ENCODE measurements at places on chromosomes 1 and 21.

- no peak for DNase-seq
These were observed 4.0 kb downstream of the LIX1L start for GRCh38 chr1:145953861-145954260.

DNA sequence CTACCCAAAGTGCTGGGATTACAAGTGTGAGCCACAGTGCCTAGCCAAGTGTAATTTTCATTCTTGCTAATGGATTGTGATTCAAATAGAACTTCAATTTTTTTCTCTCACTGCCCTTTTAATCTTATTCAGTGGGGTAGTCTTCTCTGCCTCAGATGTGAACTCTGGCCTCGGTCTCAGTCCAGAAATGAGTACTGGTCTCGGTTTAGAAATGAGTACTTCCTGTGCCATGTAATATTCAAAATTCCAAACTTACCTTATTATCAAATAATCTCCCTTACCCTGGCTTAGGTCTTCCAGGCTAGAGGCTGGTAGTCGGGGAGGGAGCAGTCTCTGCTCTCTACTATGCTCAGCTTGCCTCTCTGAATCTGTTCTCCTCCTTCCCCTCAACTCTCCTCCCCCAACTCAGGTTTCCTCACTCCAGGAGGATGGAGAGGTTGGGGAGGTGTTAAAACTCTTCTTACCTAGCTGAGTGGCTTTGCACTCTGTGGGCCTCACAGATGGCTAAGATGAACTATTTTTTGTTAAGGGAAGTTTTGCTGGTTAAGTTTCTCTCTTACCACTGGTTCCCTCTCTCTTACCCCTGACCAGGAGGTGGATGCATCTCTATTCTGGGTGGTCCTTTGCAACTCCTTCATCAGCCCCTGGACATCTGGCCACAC is 4.8 kb upstream of the SLAMF9 start:
- DNase-seq, result no peak

DNA sequence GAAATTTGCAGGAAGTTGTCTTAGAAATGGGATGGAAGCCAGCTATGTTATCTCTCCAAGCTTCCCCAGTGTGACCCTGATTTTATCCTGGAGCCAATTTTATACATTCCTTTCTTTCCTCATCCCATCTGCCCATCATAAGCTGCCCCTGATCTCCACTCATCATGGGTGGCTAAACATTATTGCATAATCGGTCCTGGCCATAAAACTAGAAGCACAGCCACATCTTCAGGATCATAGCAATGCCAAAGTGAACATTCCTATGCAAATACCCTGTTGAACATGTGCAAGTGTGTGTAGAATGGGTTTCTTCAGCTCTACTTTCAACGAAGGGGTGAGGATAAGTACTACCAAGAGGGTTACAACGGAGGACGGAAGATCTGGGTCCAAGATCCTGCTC is 50.6 kb upstream of the COG2 start:
- no peak for DNase-seq

DNA sequence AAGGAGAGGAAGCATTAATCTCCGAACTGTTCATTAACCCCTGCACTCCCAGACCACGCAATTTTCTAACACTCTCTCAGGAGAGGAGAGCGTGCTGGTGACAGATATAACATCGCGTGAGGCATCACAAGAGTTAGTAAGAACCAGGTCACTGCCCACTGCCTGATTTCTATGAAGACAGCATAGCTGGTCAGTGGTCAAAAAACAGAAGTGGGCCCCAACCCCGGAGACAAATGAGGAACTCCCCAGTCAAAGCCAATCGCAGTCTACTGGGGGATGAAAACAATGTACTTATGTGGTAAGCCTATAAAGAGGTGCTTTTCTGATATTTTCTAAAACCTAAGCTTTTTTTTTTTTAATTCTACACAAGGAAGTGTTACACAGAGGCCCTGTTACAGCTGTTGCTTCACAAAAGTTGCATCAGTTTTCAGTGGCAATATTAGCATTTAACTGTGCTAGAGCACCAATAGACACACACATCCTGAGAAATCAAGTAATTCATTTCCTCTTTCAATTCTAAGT is 231.8 kb upstream of the IRF2BP2 start:
- no peak for DNase-seq

GRCh38 chr1:207972337-207972736 is 61.4 kb upstream of the CD34 start:
- DNase-seq, result no peak

DNA sequence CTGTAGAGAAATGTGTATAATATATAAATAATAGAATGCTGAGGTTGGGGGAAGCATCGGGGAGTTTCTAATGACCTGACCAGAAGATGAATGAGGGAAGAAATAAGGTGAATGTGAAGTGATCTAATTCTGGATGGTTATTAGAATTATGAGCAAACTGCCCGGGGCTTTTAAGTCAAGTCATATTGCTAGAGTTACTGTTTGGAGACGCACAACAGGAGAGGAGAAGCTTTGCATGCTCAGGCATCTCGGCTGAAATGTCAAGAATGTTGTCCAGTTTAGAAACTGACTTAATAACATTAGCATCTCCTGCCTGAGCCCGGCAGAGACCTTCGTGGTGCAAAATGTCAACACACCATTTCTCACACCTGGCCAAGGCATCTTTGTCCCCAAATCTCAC is 119.1 kb downstream of the RRAGC start:
- no peak for DNase-seq

DNA sequence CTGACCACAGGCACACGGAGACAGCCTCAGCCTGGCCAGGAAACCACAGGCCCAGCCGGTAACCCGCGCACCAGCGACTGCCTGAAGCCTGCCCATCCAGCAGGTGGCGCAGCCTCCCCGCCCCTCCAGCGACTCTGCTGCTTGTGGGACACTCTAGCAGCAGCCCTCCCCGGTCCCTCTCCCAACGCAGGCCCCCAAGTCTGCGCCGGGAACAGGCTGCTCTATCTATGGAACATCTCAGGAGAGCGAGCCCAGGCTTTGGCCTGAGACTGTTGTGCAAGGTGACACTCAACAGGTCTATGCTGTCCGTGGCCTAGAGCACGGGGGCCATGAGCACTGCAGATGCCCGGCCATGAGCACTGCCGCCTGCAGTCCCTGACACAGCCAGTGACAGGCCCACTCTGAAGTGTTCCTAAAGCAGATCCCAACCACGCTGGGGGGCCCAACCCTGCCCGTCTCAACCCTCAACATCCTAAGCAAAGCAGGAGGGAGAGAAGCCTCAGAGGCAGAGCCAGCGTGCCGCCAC is 28.4 kb downstream of the WDR4 start:
- no peak for DNase-seq

All from activated CD8-positive, alpha-beta memory T cell treated with anti-CD3 and anti-CD28 coated beads for 4 hours (primary cell).